ENCODE measurements at places on chromosomes 1 and 21.

DNA sequence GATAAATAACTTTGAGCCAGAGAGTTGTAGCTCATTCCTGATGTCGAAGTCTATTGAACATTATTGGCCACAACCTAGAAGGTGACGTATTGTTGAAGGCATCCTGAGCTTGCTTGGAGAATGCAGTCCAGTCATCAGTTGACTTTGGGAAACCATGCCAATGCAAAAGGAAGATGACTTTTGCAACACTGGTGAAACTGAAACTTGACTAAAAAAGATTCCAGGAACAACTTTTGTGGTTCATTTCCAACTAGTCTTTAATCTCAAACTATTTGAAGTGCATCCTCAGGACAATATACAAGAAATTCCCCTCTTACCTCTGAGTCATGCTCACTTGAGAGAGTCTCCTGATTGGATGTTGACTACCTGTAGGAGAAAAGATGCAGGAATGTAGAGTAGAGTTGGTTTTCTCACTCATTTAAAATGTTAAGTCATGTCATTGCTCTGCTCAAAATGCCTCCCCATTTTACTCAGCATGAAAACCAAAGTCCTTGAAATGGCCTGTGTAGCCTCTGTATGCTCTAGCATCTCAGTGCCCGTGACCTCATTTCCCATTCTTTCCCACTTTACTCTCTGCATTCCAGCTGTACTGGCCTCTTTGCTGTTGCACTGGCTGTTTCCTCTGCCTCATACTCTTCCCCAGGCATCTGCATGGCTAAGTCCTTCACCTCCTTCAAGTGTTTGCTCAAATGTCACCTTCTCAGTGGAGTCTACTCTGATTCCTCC, 24.4 kb upstream of the LEPR start:
- no peak for DNase-seq

GRCh38 chr1:243549791-243550190, 293.9 kb downstream of the SDCCAG8 start:
- no peak for DNase-seq

- DNase-seq, result no peak
These were observed 15.4 kb upstream of the BTG2 start for GRCh38 chr1:203289982-203290260.

DNA sequence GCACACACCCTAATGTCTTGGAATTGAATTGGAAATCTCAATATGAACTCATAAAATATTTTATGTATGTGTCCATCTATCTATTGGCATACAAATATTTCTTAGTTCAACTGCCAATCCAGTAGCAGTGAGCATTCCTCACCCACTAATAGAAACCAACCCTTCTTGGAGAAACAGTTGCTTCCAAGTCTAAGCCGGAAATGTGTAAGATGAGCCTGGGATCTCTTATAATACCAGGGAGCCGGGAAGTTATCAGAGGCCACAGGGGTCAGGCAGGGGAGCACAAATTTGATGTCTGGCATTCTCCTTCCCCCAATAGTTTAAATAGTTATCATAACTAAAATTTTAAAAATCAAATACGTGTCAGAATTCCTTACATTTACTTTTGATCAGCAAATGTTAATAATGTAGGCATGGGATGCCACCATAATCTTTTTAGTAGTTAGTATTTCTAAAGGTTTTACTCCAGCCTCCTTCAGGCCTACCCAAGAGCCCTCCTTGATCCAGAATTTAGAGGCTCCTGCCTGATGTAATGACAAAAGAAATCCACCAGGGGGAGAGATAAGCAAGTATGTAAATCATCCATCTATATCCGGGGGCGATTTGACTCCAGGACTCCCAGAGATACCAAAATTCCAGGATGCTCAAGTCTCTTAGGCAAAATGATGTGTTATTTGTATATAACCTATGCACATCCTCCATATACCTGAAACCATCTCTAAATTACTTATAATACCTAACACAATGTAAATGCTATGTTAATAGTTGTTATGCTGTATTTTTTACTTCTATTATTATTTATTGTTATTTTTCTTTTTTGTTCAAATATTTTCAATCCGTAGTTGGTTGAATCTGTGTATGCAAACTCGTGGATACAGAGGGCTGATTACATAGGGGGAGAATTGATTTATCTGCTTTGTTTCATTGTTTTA, 218.7 kb upstream of the COA6 start:
- DNase-seq, result no peak

DNA sequence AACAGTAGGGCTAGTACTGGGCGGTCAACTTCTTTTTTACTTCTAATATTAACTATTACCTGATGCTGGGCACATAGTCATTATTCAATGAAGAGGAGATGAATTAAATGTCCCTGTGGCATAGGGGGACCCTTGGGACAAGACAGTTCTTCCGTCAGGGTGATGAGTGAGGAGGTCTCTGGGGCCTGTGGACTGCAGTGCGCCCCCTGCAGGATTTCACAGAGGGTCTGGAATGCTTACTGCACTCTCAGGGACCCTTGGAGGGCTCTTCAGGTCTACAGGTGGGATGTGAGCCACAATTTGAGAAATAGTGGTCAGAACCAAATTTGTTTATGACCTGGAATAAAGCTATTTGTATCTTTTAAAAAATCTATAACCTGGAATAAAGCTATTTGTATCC, 149.4 kb downstream of the FAM78B start:
- no peak for DNase-seq

DNA sequence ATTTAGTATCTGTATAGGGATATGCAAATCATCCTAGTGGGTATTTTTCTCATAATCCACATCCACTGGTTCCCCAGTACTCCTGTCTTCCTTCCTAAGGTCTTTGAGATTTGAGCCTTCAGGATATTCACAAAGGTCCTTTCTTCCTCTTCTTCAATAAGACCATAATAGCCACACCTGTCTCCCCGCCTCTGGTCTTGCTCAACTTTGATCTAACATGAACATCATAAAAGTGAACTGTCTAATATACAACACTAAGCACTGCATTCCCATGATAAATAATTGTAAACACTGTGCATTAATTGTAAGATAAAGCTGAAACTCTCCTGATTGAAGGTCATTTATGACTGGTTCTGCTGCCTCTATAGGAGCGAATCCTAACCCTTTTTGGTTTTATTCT, 184.6 kb downstream of the DENND1B start:
- no peak for DNase-seq
